ENCODE measurements at places on chromosomes 6 and 20.

- DNase-seq, result no peak
Measured at GRCh38 chr20:48236000-48236970, 451.0 kb upstream of the SULF2 start.

GRCh38 chr6:1181939-1182605 lies 129.8 kb upstream of the FOXQ1 start:
- no peak for DNase-seq

- no peak for DNase-seq
Measured at GRCh38 chr20:25020345-25020744, 27.8 kb upstream of the APMAP start.

DNA sequence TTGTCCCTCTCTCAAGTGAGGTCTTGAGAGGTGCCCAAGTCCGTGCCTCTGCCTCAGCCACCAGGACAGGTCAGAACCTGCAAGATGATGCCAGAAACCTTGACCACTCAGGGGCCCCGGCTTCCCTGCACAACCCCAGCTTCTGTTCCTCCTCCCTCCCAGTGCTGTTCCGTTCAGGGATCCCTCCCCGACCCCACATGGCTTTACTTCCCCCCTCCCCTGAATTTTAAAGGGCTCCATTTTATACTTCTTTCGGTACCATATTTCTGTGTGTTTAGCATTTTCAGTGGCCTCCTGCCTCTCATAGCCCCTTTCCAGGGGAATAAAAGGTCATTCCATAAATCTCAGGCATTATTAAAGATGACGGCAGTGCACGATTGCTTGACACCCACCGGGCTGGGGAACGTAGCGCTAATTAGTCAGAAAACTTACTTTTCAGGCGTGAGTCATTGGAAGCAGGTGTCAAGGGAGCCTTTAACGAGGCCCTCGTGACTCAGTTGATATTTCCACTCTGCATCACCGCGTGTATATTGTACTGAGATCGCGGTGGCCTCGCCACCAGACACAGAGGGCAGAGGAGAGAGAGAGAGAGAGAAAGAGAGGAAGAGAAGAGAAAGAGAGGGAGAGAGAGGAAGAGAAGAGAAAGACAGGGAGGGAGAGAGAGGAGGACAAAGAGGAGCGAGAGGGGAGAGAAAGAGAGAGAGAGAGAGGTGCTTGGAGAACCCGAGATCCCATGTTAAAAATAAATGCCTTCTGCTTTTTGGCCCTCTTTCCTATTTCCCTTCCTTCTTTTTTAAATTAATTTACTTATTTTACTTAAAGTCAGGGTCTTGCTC lies 21.3 kb downstream of the KCNG1 start:
- no peak for DNase-seq

- DNase-seq, result no peak
Measured at GRCh38 chr6:9810286-9810685, 604.6 kb downstream of the TFAP2A start.

- DNase-seq, result no peak
Measured at GRCh38 chr6:91780270-91780669, 1193.4 kb upstream of the MAP3K7 start.

DNA sequence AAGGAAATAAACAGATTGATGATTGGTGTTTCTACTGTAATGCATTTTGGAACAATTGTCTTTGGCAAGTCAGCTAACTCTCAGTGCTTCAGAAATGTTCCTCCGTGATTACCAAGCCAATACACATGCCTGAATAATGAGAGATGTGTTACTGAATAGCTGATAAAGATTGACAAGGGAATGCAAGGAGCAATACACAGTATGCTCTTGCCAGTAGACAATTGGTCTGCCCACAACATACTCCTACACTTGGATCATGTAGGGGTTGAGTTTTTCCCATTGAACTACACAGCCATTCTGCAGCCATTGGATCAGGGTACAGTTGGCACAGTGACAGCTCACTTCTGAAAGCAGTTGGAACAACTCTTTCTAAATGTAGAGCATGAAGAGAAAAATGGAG lies 5.6 kb upstream of the GJB7 start:
- no peak for DNase-seq

DNA sequence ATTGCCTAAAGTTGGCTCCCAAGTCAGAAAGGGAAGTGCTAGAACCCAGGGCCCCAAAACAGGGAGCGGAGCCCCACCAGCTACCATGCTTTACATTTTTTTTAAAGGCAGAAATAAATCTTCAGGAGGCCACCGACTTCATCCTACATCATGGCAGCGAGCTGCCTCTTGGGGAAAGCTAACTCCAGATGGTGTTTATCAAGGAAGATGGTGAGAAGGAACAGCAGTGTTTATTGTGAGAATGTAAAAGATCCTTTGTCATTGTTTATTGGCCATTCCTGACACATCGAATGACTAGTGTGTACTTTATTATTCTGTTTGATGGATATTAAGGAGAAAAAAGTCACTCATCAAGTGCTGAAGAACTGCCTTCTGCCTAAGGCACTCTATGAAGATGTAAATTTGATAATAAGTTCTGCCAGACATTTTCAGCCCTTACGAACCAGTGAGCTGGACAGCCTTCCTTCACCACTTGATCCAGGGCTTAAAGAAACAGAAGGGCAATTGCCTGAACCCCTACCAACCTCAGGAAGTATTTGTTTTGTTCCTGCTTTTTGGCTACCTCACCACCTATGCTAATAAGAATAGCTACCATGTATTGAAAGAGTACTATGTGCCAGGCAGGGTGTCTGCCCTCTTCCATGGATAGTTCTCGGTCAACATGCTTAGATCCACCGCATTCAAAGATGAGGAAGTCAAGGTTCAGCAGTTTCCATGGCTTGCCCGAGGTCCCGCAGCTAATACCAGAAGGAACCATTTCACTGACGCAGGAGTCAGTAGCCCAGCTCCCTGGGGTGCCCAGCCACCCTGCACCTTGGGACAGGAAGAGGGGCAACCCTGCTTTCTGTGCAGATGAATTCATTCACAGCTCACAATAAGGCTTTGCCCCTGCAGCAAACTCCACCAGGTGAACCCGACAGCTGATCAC lies 194.7 kb upstream of the RREB1 start:
- DNase-seq, result no peak

GRCh38 chr6:12534069-12534853 lies 182.3 kb upstream of the PHACTR1 start:
- no peak for DNase-seq

DNA sequence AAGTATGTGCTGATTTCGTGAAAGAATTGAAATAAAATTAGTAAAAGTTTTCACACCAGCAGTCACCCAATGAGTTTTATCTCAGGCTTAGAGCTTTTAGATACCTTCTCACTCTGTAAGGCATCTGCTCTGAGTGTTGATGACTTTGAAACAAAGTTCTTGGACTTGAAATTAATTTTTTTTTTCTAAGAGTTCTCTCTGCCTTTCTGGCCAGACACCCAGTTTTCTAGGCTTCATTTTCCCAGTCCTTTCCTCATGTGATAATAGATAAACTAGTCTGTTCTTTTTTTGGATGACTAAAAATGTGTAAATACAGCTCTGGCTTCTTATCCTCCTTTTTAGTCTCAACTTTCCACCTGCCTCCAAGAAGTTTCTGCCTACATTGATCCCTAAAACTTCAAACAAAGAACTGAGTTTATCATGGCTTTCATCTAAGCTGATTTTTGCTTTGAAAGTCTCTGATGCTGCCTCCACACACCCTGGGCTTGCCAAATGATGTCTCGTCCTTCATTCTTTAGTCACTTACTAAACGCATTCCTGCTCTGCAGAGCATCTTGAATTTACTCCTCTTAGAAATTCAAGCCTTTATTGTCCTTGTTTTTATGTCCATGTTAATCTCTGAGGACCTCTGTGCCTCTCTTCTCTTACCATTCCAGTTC lies 32.7 kb downstream of the SLX4IP start:
- DNase-seq, result no peak
